ENCODE measurements at places on chromosomes 13 and 19.

GRCh38 chr13:20424949-20425348, 100.7 kb downstream of the CRYL1 start:
- DNase-seq, result no peak

- no peak for DNase-seq
These were observed 6.5 kb upstream of the FKRP start for GRCh38 chr19:46739290-46739771.

DNA sequence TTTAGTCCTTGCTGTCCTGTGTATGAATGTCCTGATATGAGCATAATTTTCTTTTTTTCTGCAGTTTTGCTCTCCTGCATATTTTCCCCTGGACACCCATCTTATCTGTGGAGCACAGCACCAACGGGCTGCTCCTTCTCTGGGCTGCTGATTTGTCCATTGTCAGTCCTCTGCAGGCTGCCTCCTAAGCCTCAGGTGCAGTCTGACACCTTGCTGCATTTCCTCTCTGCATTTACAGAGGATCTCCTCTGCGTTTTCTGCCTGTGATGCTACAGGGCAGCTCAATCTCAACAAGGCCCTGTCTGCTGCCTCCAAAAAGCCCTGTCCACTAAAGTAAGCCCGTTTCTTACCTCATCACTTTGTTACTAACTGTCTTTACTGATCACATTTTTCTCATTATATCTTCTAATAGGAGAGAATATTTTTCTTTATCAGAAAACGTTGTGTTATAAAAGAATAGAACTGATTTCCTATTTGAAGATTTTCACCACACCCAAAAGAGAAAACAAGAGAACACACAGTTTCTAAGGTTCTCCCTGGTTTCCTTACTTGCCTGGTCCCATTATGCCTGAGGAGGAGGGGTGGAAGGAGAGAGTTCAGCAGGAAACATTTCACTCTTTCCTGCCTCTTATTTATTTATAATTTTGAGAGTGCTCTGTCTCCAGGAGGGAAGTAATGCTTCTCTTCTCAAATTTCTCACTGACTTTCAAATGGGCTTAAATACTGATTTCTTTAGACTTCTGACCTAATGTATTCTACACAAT, 65.6 kb upstream of the TDRD3 start:
- no peak for DNase-seq

- no peak for DNase-seq
These were observed 151.0 kb upstream of the TMTC4 start for GRCh38 chr13:100825557-100825956.

DNA sequence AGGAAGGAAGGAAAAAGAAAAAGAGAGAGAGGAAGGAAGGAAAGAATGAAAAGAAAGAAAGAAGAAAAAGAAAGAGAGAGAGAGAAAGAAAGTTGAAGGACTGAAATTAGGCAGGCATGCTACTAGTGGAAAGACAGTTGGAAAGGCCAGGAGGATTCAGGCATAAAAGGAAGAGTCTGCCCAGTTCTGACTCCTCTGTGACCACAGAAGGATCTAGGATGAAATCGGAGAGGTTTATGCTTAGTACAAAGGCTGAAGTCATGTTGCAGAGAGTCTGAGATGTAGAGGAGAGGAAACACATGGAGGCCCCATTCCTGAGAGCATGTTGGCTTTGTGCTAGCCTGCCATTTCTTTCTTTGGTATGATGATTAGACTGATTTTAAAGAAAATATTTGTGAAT, 246.5 kb upstream of the ARGLU1 start:
- no peak for DNase-seq

- no peak for DNase-seq
These were observed 310.3 kb upstream of the EDNRB start for GRCh38 chr13:78228940-78229339.

GRCh38 chr13:29594710-29595379, 643 bp downstream of the SLC7A1 start:
- DNase-seq, result no peak

DNA sequence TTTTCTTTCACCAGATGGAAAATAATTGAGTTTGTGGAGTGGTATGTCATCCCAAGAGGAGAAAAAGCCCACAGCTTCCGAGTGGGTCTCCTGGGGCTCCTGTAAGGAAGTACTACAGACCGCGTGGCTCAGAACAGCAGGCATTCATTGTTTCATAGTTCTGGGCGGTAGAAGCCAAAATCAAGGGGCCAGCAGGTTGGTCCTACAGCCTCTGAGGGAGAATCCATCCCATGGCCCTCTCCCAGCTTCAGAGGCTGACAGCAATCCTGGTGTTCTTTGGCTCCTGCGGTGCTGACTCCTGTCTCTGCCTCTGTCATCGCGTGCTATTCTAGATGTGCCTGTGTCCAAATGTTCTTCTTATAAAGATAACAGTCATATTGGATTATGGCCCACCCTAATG, 362.6 kb downstream of the FGF14 start:
- DNase-seq, result no peak

GRCh38 chr13:92313382-92313781, 913.2 kb upstream of the GPC6 start:
- no peak for DNase-seq

- no peak for DNase-seq
These were observed 25.1 kb downstream of the ELF1 start for GRCh38 chr13:40993987-40994386.

GRCh38 chr13:25848812-25849745, 202.7 kb downstream of the SHISA2 start:
- DNase-seq, result no peak

GRCh38 chr13:98881390-98881789, 96.5 kb downstream of the DOCK9 start:
- no peak for DNase-seq

DNA sequence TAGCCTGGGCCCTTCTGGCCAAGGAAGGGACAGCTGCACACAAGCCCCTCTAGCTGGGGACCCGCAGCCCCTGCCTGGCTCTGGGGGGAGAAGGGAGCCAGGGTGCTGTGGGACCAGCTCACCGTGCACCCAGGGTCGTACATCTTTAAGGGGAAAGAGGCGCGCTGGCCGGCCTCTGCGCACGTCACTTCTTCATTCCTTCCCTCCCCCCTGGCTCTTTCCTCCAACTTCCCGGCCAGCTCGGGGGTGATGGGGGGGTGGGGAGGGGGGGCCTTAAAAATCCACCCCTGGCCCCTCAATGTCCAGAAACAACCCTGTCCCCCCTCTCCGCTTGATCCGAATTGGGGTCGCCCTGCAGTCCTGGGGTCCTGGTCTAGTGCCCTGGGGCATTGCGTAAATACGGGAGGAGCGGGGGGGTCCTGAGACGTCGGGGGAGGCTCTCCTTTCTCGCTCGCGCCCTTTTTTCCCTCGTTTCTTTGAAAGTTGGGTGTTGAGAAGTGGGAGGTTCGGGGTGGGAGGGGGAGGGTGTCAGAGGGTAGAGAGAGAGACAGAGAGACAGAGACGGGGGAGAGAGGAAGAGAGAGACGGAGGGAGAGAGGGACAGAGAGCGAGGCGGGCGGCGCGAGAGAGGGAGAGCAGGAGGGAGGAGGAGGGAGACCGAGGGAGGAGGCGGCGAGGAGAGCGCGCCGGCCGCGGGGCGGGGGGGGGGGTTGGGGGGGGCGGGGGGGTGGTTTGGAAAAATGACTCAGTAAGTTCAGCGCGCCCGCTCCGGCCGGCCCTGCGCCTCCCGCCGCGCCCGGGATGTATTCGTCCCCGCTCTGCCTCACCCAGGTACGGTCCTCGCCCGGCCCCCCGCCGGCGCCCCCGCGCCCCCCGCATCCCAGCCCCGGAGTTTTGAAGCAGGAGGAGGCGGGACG, at the start of gene NFIC:
Gene NFIC (plus strand): TSS at position 748 of the 917 bp plus-strand sequence. CDS start 54 bp downstream, at position 802.
- DNase-seq, result peak; percentile 53

DNA sequence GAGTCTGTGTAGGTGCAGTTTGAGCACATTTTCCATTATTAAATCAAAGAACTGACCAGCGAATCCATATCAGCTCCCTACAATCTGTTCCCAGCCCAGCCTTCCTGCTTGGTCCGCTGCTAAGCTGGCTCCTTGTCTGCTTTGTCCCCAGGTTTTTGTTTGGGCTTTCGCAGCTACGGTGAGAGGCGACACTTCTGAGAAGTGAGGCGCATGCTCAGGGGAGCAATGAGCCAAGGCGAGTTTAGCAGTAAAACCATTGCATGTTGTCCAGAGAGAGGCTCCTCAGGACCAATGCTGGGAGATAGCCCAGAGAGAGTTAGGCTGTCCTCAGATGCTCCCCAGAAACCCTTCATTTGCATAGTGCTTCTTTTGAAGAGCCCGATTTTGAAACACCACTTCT, 162.0 kb downstream of the ITGBL1 start:
- no peak for DNase-seq

- no peak for DNase-seq
These were observed 433.0 kb downstream of the TSHZ3 start for GRCh38 chr19:30916238-30916637.

DNA sequence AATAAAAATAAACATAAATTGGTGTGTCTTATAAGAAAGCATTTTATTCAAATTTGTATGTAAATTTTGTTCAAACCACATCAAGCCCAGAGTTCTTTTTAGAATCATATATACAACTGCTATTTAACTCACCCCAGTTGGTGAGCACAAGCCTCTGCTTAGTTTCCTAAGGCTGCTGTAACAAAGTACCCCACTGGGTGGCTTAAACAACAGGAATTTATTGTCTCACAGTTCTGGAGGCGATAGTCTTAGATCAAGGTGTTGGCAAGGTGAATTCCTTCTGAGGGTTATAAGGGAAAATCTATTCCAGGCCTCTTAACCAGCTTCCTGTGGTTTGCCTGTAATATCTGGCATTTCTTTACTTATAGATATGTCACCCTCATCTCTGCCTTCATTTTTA, 1133.5 kb downstream of the OLFM4 start:
- no peak for DNase-seq

- no peak for DNase-seq
These were observed 172.5 kb downstream of the DLEU7 start for GRCh38 chr13:50670847-50671496.

All from GF-D8 (cell line).